Substantia nigra (tissue), 51 donors: ENCODE measurements at places on chromosomes 3 and 15.
A peak's percentile ranks its signal among the peaks of the same experiment; 100 is the strongest.

DNA sequence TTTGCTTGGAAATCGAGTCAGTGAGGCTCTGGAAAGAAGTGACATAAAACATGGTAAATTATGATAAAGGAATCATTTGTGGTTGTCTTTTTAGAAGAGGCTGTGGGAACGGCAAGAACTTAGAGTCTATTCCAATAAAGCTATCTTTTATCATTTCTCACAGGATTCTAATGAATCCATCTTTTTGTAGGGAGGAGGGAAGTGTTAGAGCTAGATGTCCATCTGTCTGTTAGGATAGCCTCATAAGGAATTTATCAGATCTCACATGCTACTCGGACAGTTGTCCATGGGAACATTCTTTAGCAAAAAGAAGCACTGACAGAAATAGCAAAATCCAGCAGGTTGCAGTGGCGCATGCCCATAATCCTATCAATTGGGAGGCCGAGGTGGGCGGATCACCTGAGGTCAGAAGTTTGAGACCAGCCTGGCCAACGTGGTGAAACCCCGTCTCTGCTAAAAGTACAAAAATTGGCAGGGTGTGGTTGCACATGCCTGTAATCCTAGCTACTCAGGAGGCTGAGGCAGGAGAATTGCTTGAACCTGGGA, 37.0 kb downstream of the STARD9 start:
- DNase-seq: no peak

- DNase-seq: no peak
Observed at GRCh38 chr3:16173283-16174025, 1.0 kb upstream of the GALNT15 start.

DNA sequence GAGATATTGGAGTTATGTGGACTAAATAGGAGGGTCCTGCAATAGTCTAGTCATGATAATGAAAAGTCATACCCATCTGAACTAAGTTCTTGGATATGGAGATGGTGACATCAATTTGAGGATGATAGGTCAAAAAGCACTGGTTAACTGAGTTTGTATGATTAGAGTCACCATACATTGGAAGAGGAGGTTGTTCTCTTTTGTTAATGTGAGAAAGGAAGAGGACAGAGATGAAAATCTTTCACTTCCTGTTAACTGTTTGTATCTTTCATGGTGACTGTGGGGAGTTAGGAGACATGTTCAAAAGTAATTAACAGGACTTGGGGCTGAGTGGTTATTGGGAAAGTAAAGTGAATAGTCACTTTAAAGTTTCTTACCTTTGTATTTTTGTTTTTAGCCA, 11.1 kb downstream of the TMEM62 start:
- DNase-seq: no peak

- no peak for DNase-seq
Observed at GRCh38 chr15:97547381-97547780, 413.1 kb upstream of the ARRDC4 start.

GRCh38 chr15:69465253-69465652, 12.6 kb downstream of the RPLP1 start:
- no peak for DNase-seq

DNA sequence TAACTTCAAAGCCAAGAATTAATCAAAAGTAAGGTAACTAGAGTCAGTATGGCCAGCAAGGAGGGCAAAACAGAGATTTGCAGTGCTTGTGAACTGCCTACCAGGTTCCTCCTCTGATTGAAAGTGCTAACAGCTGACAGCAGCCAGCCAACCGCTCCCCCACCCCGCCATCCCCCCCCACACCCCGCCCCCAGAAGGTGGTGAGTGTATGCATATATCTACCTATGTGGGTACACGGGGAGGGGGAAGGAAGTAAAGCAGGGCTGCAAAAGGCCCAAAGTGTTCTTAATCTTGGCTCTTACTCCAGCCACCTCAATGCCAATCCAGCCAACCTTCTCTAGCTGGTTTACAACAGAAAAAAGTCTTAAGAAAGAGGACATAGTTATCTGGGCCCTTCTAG, 50.7 kb downstream of the RAF1 start:
- DNase-seq: no peak

GRCh38 chr3:101819649-101820206, 29.6 kb upstream of the NFKBIZ start:
- DNase-seq: no peak

- no peak for DNase-seq
Observed at GRCh38 chr15:66399276-66399675, 12.6 kb downstream of the MAP2K1 start.

DNA sequence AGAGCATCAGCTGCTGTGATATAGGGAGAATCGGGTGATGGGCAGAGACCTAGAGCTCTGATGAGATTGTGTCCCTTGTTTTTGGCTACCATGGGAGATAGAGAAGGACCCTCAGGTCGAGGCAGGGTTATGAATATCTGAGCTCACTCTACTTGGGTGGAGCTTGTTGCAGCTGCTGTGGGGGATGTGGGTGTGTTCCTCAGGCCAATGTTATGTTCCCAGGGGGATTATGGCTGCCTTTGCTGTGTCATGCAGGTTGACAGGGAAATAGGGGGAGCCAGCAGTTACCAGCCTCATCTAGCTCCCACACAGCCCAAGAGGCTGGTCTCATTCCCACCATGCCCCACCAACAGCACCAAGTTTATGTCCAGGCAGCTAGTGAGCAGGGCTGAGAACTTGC, 131.5 kb downstream of the TRIM42 start:
- DNase-seq: no peak

DNA sequence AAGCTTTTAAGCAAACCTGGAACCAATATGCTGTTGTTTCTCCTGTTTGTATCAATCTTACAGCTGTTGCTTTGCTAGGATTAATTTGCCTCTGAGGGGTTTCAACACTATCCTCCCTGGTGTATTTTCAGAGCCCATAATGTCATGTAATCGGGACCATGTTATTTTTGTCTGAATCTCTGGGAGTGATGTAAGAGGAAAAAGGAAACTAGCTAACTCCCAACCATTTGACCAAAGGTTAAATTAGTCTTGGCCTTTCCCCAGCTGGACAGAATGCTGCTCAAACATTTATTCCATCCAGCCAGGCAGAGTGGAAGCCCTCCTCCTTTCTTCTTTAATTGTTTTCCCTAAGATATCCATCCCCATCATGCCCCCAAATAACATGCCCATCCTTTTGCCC, 142.2 kb downstream of the ALDH1A2 start:
- DNase-seq: no peak

- no peak for DNase-seq
Observed at GRCh38 chr3:134211797-134212196, 38.9 kb downstream of the RYK start.

- DNase-seq: no peak
Observed at GRCh38 chr3:179179979-179180759, 32.0 kb downstream of the PIK3CA start.

DNA sequence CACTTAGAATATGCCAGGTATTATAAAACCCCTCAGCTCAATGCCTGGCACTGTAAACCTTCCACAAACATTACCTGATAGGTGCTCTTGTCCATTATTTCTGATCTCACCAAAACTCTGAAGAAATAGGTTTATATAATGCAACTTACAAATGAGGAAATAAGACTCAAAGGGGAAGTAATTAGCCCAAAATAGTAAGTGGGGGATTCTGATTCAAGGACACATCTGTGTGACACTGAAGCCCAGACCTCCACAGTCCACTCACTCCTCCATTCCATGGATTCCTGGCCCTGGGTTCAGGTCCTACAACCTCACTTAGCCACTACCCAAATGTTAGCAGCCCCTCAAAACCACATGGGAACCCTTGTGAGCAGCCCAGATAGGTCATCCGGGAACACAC, 49.9 kb downstream of the TRANK1 start:
- no peak for DNase-seq

- DNase-seq: peak; percentile 39
Observed at GRCh38 chr3:47536221-47536891, 22.8 kb upstream of the ELP6 start.

DNA sequence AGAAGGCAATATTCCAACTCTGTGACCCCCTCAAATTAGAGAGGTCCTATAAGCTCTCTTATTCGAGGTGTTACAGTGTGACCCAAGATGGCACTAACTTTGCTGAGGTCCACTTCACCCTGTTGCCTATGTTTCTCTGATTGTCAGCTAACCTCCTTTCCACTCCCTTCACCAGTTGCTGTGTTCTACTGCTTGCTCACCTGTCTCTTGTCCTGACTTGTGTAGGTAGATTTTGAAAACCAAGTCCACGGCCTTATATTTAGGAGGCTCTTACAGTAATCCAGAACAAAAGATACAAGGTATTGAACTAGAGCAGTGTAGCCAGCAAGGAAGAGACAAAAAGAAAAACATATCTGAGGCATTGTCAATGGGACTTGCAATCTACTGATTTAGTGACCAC, 20.1 kb upstream of the GSK3B start:
- no peak for DNase-seq

DNA sequence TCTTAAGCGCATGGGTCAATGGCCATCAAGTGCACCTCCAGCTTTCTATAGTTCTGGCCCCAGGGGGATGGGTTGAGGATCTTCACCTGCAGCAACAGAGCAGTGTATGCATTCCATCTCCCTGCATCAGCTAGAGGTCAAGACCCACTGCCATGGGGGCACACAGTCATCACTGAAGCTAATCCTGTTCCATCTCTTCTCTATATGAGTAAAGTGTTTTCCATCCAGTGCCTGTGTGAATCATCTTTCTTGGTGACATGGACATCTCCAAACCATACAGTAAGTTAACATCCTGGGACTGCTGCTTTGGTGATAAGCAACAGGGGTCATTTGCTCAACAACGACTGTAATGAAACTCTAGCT, 4.4 kb upstream of the ENTPD3 start:
- no peak for DNase-seq

DNA sequence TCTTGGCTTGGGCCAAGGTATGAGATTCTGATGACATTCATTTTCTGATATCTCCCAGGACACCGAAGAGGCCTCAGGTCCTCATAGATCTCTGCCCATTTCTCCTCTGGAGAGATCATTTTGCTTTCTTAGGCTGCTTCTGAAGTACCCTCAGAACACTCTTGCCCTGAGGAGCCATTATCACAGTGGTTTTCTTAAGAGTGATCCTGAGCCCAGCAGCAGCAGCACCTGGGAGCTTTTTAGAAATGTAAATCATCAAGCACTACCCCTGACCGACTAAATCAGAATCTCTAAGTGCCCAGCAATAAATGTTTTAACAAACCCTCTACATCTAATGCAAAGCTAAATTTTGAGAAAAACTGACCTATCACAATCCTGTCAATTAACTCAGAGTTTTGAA, 40.6 kb upstream of the SLC9A9 start:
- DNase-seq: no peak

DNA sequence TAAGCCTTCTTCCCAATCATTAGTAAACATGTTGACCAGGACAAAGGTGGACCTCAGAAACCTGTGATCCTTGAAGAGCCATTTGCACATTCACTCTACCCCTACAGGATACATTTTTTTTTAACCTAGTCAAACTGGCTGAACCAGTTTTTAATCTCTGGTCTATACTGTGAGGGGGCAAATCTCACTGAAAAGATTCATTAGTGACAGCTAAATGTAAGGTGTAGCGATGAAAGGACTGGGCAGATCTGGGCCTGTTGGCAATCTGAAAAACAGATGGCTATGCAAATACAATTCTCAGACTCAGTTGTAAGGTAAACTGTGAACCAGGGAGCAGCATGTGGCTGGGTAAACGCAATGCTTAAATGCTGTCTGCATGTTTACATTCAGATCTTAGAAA, 75.6 kb upstream of the SNTN start:
- no peak for DNase-seq

- no peak for DNase-seq
Observed at GRCh38 chr15:42619656-42620371, 44.4 kb downstream of the STARD9 start.

GRCh38 chr3:159605101-159605500, 383.5 kb upstream of the IL12A start:
- DNase-seq: no peak
